ENCODE measurements at places on chromosomes 6 and 20. TPM values are rescaled to one million over a fixed set of nuclear protein-coding genes. Genes with fewer than 3 reads are reported as not detected.

The IYD gene
- total RNA-seq: not detected

The NFATC2 gene
- total RNA-seq: 53.3 TPM

- no peak for DNase-seq
Observed at GRCh38 chr20:37850724-37851355, 52.1 kb upstream of the VSTM2L start.

- DNase-seq: no peak
Observed at GRCh38 chr6:120918137-120918536, 416.1 kb downstream of the TBC1D32 start.

GRCh38 chr6:146028851-146029572, at the start of gene GRM1:
Gene GRM1, plus strand, starts transcription at chr6:146029062. Its CDS starts 456 bp downstream, at chr6:146029518.
- no peak for DNase-seq

DNA sequence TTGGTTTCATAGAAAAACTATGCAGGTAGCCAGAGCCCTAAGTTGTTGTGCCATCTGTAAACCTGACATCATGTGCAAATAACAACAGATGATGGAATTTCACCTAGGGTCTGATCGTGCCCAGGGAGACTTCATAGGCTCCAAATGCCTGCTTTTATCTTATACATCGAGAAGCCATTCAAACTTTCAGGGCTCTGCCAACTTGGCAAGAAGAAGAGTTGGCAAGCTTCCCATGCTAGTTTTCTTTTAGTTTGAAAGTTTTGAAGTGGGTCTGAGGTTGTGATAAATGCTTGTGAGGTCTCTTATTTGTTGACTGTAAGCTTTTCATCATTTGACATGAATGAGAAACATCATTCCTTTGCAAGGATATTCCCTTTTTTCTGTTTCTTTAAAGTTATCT, 175.4 kb upstream of the FLRT3 start:
- no peak for DNase-seq

GRCh38 chr6:41697861-41698781, 37.3 kb downstream of the TFEB start:
- no peak for DNase-seq

DNA sequence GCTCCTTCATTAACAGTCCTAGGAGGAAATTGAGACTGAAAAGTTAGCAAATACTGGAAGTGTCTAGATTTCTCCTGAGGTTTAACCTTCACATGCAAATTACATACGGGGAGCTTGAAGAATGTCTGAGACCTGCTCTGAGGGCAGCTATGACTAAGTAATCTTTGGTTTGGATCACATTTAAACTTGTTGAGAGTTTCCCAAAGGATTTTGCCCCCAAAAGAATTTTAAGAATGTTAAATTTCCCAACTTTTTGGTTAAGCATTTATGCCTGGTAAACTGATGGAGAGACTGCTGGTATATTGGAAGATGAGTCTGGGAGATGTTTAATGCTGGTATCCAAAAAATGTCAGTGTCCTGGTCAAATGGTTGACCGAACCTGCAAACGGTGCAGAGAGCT, 97.0 kb downstream of the RREB1 start:
- DNase-seq: no peak

GRCh38 chr6:27096834-27097511, 150.5 kb upstream of the PRSS16 start:
- peak; percentile 41 for DNase-seq

Measured in activated CD4-positive, alpha-beta memory T cell treated with anti-CD3 and anti-CD28 coated beads, Interleukin-2, amount 10 ng/mL, durations not matched to agents 7 days and 5 days (primary cell).